ENCODE measurements at places on chromosomes 16 and 17.

DNA sequence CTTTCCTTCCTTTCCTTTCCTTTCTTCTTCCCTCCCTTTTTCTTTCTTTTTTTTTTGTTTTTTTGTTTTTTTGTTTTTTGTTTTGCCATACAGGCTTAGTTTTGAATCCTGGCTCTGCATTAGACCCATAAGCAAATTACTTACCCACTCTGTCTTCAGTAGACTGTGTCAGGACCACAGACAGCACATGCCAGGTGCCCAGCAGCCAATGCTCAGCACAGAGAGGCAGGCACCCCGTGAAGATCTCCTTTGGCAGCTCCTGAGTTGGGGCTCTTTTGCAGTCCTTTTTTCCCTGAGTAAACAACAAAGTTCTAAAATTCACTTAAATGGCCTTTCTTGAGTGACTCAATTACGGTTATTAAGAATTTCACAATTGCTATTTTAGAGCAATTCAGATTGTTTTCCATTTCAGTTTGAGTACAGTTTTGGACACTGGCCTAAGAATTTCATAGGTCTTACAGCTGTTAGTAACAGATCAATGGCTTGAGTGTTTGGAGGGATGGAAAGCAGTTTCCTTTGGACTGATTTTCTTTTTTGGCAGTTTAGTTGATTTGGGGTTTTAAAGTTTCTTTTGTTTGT is 26.2 kb upstream of the SLC5A11 start:
- DNase-seq, result no peak

- DNase-seq, result no peak
Measured at GRCh38 chr17:39640591-39641031, 3.7 kb downstream of the STARD3 start.

DNA sequence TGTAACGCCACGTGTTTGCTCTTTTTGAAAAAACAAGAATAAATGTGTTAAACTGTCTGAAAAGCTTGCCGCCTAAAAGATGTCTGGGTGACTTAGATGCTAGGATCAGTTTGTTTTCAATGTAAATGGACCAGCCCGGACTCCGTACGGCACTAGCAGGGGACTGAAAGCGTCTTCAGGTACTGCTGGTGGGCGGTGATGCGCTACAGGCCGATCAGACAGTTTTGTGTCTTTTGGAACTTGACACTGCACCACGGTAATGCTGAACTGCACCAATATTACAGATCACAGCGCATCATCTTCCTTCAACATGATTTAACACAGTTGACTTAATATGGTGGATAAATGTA is 727 bp upstream of the MBTPS1 start:
- DNase-seq, result peak; percentile 74

DNA sequence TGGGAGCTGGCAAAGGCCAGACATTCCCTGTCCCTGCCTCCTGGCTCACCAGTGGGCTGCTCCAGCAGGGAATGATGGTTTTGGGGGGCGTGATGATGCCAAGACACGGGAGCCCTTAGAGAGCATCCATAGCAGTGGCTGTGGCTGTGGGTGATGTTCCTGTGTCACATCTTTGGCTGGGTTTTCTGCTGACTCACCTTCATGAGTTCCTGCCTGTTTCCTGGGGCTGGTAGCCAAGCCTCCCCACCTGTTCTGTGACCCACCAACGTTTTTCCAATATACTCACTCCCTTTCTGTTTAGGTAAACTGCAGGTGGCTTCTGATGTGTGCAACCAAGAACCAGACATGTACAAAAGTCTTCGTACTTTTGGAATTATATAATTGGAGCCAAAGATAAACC is 16.5 kb upstream of the NF1 start:
- DNase-seq, result no peak

- DNase-seq, result peak; percentile 94
Measured at GRCh38 chr17:75764711-75765421, at the start of gene GALK1. GALK1 (minus strand) TSS chr17:75765192; CDS start chr17:75765136, 56 bp downstream.

DNA sequence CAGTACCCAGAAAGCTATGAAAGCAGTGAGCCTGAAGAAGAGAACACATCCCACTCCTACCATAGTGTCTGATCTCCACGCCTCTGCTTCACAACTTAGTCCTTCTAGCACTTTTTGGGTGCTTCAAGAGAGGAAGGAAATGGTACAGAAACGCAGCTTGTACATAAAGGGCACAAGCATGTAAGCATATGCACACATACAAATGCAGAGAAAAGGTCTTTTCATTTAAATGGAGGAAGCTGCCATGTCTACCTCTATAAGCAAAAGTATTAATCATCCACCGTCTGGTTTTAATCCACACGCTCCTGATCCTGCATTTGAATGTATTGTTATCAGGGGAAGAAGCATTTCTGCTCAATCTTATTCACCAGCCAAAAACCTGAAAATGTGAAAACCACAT is 100.7 kb downstream of the HIC1 start:
- no peak for DNase-seq

DNA sequence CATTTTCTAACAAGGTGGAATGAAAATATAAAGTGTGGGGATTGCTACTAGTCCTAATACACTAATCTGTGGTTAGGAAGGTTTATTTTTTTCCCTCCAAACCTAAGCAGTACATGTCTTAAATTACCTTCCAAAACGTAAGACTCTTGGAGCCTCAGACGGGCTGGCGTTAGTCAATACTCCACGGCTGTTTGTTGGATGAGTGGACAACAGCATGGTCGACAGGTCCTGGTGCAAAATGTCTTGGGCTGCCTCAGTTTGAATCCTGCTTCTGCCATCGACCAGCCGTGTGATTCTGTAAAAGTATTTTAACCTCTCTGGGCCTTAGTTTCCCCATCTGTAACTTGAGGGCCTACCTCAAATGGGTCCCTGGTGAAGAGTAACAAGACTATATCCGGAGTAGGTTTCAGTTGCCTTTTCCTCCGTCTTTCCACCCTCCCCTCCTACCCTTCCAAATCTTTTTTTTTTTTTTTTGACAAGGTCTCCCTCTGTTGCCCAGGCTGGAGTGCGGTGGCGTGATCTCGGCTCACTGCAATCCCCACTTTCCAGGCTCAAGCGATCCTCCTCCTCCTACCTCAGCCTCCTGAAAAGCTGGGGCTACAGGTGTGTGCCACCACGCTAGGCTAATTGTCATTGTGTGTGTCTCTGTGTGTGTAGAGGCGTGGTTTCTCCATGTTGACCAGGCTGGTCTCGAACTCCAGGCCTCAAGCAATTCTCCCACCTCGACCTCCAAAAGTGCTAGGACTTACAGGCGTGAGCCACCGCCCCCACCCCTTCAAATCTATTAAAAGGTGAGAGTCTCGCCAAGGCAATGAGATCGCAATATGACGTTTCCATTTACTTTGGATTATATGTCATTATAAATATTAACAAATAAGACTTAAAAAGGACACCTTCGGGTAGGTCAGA is 5.8 kb downstream of the SCGB1C2 start:
- no peak for DNase-seq

DNA sequence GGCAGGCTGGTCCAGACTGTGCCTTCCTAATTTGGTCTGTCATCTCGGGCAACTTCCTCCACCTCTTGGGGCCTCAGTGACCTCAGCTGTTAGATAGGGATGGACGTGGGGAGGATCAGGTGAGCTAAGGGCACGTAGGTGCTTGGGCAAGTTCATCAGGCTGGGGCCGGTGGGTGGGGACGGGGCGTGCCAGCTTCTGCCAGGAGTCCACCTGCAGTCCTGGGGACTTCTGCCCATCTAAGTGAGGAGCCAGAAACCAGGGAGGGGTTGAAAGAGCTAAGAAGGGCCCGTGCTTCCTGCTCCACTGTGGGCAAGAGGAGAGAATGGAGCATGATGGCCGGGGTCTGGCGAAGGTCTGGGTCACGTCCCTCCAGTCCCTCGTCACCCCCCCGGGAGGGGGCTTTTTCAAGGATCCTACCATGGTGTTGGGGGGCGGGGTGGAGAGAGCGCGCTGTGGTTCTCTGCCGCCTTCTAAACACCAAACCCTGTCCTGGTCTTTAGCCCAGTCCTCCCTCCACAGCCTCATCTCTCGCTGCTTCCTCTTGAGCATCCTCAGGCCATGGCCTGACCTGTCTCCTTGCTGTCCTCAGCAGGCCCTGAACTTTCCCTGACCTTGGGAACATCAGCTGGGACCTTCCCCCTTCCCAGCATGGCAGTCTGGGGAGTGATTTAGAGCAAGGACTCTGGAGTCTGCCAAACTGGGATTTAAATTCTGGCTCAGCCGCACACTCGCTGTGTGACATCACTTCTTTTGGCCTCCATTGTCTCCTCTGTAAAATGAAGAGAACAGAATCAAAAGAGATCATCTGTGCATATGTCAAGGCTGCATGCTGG is 21.6 kb downstream of the SPNS2 start:
- no peak for DNase-seq

Measured in endodermal cell (in vitro differentiated cells).